Mesenteric fat pad (tissue), 1 donor: ENCODE measurements at places on chromosomes 7 and 10.

- DNase-seq = no peak
Observed at GRCh38 chr7:34487391-34488115, 170.5 kb upstream of the NPSR1 start.

DNA sequence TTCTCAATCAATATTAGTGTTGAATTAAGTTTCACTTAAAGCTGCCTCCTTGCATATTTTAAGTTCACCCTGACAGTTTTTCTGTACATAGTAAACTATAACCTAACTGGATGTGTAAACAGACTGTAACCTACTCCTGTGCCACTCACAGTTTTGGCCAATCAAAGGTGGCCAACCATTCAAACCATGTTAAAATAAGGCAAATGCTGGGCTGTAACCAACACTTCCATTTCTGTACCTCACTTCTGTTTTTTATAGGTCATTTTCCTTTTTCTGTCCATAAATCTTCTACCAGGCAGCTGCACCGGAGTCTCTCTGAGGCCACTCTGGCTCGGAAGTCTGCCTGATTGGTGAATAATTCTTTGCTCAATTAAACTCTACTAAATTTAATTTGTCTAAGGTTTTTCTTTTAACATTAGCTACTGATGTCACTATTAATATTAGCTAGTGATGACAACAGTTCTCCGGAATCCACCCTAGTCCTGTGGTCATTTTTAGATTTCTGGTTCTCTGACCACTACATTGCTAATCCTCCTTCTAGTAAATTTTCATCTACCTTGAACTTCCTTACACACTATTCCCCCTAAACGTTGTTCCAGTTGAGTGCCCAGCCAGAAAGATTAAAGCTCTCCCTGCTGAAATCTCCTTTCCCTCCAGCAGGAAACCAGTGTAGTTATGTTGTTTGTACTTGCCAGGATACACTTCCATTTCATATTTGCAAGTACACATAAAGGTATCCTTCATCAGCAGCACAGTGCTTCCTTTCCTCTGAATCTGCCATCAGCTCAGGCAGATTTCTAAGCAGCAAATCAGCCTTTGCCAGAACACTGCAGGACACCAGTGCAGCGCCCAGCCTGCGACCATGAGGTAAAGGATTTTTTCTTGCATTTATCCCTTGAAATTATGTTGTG is 18.6 kb upstream of the IFIT2 start:
- DNase-seq = no peak

DNA sequence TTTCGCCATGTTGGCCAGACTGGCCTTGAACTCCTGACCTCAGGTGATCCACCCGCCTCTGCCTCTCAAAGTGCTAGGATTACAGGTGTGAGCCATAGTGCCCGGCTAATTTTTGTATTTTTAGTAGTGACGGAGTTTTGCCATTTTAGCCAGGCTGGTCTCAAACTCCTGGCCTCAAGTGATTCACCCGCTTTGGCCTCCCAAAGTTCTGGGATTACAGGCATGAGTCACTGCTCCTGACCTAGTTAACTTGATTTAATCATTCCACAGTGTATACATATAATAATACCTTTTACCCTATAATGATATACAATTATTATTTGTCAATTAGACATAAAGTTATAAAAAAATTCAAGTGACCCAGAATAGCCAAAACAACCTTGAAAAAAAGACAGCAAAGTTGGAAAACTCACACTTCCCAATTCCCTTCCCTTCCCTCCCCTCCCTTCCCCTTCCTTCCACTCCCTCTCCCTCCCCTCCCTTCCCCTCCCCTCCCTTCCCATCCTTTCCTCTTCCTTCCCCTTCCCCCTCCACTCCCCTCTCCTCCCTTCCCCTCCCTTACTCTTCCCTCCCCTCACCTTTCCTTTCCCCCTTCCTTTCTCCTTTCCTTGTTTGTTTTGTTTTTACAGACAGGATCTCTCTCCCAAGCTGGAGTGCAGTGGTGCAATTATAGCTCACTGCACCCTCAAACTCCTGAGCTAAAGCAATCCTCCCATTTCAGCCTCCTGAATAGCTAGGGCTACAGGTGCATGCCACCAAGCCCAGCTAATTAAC is 14.8 kb upstream of the ZMIZ2 start:
- DNase-seq = no peak

GRCh38 chr7:79528421-79528820 is 75.0 kb upstream of the MAGI2 start:
- no peak for DNase-seq

DNA sequence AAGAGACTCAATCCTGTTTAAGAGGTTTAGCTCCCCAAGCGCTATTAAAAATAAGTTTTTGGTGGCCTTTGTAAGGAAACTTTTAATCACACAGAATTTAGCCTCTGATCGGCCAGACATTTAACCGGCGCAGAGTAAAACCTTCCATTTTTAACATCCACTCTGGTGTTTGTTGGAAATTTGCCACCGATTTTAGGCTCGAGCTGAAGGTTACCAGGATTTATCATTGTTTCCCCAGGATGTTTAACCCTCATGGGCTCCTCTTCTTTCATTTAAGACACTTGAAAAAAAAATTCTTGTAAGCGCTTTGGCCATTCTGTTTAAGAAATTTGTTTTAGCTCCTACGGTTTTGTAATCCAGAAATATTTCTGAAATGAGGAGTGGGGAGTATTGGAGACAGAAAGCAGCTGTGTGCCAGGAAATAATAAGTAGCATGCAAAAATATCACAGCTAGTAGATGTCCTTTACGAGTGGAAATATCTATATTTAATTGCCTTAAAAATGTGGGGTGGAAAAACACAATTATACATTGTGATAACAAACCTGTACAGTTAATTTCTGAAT is 3.4 kb downstream of the NEUROD6 start:
- no peak for DNase-seq

GRCh38 chr10:62511238-62511637 is 137.1 kb downstream of the ZNF365 start:
- DNase-seq = no peak

- no peak for DNase-seq
Observed at GRCh38 chr10:62582804-62583208, 208.6 kb downstream of the ZNF365 start.

DNA sequence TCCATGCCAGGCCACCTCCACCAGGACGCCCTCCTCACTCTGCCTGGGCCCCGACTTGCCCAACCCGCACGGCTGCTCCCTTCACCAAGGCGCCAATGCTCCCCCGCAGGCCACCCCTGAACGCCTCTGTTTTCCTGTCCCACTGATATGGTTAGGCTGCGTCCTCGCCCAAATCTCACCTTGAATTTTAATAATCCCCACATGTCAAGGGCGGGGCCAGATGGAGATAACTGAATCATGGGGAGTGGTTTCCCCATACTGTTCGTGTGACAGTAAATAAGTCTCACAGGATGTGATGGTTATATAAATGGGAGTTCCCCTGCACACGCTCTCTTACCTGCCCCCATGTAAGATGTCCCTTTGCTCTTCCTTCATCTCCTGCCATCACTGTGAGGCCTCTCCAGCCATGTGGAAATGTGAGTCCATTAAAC is 29.8 kb downstream of the RSU1 start:
- no peak for DNase-seq

DNA sequence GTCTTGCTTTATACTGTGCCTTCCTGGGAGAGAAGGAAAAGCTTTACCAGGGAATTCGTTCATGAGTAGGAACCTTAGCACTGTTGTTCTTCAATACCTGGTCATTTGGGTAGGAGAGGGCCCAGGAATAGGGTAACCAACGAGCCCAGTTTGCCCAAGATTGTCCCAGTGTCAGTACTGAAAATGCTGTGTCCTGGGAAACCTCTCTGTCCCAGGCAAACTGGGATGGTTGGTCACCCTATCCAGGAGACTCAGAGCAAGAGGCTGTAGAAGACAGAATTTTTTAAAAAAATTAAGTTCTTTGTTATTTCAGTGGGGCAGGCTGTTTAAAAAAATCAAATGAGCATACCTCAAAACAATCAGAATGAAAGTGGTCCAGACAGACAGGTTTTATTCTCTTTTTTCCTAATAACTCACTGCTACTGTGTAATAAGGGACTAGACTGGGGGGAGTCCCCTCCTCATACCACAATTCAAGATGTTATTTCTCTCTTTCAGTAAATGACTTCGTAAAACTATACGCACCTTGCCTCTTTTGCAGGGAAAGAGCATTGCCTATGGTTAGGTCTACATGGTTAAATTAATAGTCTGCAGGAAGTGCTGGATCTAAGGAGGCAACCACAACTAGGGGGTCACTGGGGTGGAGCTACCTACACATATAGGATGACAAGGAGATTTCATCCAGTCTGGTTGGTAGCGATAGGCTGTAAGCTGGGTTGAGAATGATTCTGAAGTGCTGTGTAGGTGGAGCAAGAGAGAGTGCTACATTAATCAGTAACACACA is 41.1 kb upstream of the FAM133B start:
- DNase-seq = no peak

DNA sequence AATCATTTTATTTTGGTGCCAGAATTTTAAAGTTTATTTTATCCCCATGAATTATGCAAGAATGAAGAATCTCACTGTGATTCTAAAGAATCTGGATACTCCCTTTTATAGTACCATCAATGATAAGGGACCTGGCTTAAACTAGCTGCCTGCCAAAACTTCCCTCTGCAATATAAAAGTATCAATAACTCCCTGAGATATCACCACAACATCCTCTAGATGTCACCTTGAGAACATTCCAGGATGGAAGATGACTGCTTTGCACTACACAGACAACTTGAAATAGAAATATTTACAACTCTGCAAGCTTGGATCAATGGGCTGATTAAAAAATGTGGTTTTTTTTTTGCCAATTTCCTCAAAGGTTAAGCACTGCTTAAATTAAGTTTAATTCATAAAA is 142.1 kb downstream of the SLC25A13 start:
- no peak for DNase-seq

DNA sequence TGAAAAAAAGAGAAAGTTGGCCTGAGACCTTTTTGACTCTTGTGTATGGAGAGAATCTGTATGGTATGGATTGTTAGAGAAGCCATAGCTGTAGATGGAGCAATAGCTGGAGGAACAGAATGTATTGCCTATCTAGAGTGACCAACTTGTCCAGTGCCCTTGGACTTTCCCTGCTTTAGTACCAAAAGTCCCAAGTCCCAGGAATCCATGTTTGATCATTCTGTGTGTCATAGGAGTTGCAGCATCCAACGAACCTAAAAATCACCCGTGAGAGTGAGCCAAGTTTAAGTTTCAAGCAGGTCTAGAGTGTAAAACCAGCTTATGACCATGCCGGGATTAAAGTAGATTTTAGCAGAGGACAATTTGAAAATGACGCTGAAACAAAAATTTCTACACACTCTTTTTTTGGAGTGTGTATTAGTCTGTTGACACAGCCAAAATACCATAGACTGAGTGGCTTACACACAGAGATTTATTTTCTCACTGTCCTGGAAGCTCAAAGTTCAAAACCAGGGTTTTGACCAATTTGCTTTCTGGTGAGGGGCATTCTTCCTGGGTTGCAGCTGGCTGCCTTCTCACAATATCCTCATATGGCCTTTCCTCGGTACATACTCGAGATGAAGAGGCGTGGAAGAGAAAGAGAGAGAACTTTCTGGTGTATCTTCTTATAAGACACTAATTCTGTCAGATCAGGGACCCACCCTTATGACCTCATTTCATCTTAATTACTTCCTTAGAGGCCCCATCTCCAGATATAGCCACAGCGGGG is 36.9 kb upstream of the ZNF518A start:
- no peak for DNase-seq

- no peak for DNase-seq
Observed at GRCh38 chr7:29035044-29035740, 77.1 kb upstream of the TRIL start.

DNA sequence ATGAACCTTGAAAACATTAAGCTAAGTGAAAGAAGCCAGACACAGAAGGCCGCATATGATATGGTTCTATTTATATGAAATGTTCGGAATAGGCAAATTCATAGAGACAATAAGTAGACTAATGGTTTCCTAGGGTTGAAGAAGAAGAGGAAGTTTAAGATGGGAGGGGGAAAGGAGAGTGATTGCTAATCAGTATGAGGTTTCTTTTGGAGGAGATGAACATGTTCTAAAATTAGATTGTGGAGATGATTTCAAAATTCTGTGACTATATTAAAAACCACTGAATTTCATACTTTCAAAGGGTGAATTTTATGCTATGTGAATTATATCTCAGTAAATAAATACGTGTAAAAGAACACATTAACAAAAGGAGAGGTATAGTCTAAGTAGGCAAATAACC is 176.4 kb upstream of the HPS1 start:
- no peak for DNase-seq

GRCh38 chr7:7895004-7895650 is 73.5 kb upstream of the GLCCI1 start:
- DNase-seq = no peak
